H1 (cell line): ENCODE measurements at places on chromosomes 3 and 15.

DNA sequence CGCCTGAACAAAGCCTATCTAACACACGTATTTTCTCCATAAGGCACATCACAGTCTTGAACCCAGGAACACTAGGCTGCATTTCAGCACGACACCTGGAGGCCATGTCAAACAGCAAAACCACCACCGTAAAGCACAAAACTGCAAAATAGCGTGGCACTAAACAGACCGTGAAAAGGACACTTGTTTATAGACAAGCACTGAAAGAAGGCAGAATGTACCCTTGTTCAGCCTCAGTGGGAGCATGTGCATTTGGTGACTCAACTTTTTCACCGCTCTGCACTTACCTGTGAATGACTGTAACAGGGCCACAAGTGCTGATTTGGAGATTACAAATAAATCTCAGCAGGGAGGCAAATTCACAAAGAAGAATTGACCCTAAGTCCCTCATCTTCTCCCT lies 80.8 kb downstream of the ISG20 start:
- DNase-seq = no peak

- no peak for DNase-seq
These were observed 19.3 kb downstream of the ARHGAP31 start for GRCh38 chr3:119313461-119313860.

- no peak for DNase-seq
These were observed 35.0 kb upstream of the BSN start for GRCh38 chr3:49519296-49519695.

GRCh38 chr3:67599821-67600220 lies 54.6 kb downstream of the SUCLG2 start:
- DNase-seq = no peak

DNA sequence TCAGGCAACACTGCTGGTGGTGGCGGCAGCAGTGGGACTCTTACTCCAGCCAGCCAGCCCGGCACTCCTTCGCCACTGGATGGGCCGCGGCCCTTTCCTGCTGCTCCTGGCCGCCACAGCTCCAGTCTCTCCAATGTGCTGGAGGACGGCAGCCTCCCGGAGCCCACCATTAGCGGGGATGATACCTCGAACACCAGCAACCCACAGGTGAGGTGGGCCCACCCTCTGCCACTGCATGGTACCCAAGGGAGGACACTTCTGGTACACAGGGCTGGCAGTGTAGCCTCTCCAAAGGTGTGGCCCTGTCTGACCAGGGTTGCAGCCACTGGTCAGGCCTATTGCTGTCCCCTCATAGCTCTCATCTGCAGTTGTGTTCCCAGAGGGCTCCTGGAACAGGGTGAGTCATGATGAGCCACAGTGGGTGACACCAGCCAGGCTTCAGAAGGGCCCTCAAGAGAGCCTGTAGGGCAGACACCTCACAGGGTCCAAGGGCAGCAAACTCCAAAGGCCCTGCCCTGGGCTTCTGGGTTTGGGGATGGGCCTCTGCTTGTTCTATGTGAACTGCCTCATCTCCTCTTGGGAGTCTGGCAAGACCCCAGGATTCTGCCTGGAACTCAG lies 20.8 kb downstream of the NBEAL2 start:
- DNase-seq = no peak

DNA sequence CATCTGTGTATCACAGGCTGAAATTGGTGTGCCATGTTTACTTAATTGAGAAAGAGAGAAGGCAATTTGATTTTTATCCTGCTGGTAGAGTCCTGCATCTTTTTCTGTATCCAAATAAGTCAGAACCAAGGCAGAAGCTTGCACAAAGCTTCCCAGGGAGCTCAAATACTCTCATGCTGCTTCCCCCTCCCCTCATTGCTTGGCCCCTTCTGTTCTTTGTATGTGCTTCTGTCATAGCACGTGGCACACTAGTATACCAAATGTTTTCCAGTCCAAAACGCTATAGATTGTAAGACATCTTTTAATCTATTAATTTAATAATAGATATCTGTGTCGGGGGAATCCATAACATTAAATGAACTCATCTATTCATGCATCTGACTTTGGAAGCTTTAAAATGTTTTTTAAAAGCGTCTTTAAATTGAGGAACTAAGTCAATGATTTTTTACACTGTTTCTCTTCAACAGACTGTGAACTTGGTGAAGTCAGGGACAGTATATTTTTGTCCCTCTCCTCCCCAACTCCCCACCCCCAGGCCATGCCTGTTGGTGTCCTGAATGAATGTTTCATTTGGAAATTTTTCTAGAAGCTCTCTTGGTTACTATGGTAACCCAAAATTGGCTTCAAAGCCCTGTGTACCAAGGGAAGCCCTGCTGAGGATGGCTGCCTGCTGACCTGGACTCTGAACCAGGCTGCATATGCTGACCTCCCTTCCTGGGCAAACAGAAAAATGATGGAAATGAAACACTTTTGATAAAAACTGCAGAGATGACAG lies 26.2 kb upstream of the SLC35G2 start:
- DNase-seq = no peak

GRCh38 chr3:196988241-196989029 lies 19.8 kb upstream of the PIGZ start:
- no peak for DNase-seq

GRCh38 chr15:88838667-88839066 lies 35.4 kb downstream of the ACAN start:
- no peak for DNase-seq

- no peak for DNase-seq
These were observed 83.7 kb downstream of the ADAMTS7 start for GRCh38 chr15:78727561-78727960.

DNA sequence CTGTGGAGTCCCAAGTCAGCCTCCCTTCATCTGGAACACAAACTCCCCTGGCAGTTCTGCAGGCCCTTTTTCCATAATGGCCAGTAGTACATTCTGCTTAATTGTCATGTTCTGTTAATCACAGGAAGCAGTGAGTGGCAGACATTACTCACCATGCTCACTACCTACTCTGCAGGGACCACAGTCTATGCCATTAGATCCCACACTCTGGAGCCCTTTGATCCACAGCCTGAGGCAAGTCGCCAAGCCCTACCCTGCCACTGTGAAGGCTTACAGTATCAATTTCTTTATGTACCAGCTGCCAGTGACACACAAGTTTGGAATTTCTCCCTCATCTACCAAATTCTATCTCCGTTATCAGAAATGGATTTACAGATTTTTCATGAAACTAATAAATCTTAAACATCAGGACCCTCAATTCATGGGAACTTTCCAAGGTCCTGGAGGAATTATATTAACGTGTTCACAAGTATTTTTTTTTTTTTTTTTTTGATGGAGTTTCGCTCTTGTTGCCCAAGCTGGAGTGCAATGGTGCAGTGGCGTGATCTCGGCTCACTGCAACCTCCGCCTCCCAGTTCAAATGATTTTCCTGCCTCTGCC lies 20.6 kb upstream of the WWTR1 start:
- no peak for DNase-seq

DNA sequence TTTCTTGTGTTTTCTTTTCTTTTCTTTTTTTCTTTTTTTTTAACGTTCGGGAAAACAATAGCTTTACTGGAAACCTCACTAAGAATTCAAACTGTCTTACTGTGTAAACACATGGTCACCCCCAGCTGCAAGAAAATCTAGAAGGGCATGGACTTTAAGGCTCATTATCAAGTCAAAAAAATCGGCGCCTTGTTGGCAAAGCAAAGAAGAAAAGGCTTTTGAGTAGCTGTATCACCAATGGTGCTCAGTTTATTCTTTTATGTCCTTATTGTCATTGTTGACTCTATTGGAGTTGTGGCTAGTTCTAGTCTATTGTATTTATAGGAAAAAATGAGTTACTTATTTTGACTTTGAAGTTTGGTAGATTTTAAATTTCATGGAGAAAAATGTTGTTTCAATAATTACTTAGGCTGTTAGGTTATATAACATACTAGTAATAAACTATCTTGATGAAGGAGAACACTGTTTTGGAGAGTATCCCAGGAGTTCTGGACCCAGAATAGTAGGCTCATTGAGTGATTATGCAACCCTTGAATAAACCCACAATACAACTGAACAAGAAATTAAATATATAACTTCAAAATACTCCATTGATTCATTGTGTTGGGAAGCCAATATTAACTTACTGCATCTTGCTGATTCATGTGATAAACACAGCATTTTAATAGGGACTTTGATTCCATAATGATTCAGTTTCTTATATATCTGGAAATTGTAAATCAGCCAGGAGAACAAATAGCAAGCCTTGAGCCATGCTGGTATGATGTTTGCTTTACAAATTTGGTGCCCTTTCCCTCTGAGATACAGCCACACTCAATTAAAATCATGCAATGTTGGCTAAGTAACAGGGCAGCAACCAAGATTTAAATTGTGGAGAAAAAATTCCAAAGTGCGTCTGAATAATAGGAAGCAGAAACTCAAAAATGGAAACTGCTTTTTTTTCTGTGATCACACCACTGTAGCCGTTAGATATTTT lies 27.8 kb upstream of the GOLIM4 start:
- DNase-seq = no peak
